ENCODE measurements at places on chromosomes 12 and 14.

GRCh38 chr12:32558903-32559302 is 120.2 kb upstream of the DNM1L start:
- DNase-seq, result peak; percentile 39

GRCh38 chr12:133256321-133256720 is 20.6 kb upstream of the ANHX start:
- peak; percentile 30 for DNase-seq

GRCh38 chr12:43352001-43352400 is 200.0 kb downstream of the ADAMTS20 start:
- no peak for DNase-seq

DNA sequence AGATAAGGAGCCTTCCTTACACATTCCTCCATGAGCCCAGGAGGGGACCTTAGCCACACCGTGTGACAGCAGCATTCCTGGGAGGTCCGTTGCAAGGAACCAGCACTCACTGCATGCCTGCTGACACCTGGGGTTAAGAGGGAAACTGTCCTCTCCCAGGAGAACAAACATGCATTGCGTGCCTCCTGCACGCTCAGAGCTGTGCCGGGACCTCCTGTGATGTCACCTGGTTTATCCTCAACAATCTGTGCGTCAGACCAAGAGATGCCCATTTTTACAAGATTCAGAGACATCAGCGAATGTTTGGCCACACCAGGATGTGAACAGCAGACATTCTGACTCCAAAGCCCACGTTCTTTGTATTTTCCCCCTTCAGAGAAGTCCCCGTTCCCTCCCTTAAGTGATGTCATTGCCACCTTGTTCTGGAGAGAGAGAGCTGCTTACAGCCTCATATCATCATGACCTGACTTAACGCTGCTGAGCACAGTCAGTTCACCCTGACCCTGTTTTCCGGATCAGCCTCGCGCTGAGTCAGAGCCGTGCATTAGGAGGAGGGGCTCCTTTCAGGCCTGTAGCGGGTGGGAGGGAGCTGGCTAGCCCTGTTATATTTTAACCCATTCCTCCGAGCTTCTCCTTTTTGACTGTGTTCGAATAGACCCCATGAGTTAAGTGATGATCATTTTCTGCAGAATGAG is 36.2 kb downstream of the TMEM120B start:
- DNase-seq, result peak; percentile 69

DNA sequence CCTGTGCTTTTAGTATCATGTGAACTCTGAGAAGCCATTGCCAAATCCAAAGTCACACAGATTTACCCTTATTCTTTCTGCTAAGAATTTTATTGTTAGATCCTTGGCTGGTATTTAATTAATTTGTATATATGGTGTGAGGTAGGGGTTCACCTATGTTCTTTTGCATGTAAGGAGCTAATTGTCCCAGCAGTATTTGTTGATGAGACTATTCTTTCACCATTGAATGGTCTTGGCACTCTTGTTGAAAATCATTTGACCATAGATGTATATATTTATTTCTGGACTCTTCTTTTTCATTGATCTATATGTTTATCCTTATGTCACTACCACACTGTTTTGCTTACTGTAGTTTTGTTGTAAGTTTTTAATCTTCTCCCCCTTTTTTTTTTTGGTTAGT is 26.2 kb downstream of the G2E3 start:
- DNase-seq, result no peak

DNA sequence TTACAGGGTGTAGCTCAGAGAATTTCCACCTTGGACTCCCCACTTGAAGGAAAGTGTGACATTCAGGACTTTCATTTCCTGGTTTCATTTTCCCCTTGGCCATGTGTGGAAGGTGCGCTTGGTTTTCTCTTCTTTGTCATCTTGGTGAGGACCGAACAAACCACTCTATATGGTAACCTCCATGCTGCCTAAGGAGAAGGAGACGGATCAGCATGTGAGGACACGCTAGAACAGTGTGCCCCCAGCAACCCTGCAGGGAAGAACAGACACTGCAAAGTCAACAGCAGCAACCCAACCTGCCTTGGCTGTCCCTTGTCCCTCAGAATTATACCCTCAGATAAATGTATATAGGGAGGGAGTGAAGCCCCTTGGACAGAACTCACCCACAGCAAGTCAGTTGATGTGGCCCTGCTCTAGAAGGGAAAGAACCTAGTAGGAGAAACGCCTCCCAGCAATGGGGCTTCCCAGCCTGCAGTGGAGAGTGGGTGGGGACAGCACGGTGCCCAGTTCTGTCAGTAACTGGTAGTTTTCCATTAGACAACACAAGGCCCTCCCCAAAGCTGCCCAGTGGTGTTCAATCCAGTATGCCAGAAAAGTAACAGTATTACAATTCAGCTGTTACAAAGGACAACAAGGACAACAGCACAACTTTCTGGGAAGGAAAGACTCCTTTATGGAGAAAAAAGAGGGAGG is 18.9 kb upstream of the COCH start:
- no peak for DNase-seq

DNA sequence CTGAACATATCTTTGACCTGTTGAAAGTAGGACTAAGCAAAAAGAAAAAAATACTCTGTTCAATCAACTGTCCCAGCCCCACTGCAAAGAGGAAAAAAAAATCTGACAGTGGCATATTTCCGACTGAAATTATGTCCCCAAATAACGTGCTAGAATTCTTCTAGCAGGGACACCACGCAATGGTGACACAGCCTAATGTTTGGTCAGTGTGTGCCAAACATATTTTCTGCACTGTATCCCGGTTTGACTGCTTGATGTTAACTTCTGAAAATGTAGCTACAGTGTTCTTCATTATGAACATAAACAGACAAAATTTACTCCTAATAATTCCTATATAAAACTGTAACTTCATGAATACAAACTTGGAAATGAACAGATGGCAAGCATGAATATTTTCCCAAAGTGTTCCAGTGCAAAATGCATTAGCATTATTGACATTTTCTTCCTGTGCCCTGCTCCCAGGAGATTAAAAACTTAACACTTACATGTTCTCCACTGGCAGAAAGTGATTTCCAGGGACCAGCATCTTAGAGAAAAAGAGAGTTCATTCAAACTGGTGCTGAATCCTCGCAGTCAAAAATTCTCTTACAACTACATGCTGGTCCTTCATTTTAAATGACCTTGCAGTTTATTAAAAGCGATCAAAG is 72.4 kb upstream of the SYT1 start:
- no peak for DNase-seq

DNA sequence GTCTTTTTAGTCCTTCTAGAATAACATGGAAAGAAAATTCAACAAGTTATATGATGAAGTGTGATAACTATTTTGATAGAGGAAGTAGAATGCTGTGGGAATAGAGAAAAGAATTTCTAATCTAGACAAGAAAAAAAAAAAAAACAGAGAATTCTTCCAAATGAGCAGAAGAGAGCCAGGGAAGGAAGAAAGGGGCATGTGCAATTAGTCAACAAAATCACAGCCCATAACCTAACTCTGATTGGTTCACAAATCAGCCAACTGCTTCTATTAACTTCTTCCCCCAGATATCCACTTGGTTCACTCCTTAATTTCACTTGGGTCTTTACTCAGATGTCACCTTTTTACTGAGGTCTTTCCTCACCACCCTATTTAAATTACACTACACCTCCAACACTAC is 69.5 kb downstream of the BTG1 start:
- no peak for DNase-seq

GRCh38 chr12:690466-690865 is 27.2 kb upstream of the NINJ2 start:
- no peak for DNase-seq

- DNase-seq, result no peak
Measured at GRCh38 chr12:4816744-4817525, 92.8 kb upstream of the KCNA1 start.

DNA sequence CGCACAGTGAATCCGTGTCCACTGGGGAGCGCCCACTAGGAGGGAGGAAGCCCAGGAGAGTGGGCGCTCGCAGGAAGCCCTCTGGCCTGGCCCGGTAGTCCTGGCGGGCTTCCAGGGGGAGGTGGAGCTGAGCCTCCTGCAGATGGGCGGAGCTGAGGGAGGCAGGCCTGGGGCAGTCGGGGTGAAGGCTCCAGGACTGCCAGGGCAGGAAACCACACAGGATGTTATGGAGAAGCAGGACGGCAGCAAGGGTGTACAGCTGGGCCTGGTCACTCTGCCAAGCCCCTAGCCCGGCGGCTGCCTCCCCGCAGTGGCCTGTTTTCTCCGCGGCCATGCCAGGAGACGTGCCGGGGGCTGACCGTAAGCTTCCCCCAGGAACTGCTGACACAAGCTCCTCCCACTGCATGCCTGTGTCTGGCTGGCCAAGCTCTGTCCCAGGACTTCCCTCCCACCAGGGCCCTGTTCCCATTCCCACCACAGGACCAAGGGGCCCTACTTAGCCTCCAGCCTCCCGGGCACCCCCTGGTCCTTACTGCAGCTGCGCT is 143.4 kb upstream of the C14orf180 start:
- peak; percentile 73 for DNase-seq

- no peak for DNase-seq
Measured at GRCh38 chr12:28017126-28017872, 44.8 kb upstream of the PTHLH start.

DNA sequence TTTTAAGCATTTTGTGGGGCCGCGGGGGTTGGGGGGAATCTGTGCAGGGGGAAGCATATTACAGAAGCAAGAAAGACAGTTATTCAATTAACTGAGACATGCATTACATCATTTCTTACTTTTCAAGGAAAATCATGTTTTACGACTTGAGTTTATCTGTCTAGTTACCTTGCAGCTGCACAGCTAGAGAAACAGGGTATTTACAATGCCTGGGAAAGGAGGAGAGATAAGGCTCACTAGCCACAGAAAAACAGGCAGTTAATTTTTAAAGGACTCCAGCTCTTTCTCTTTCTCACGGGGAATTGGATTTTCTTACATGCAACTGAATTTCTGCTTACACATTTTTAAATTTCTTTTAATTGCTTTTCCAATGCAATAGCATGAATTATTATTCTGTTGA is 22.2 kb downstream of the FCF1 start:
- no peak for DNase-seq

All from muscle of back (tissue), 13 donors.